T1000 (cell line): ENCODE measurements at places on chromosomes 7 and 10.
A peak's percentile ranks its signal among the peaks of the same experiment; 100 is the strongest.

- DNase-seq: no peak
Observed at GRCh38 chr7:36082216-36082615, 70.8 kb upstream of the EEPD1 start.

GRCh38 chr7:48305661-48306060 is 134.4 kb downstream of the ABCA13 start:
- DNase-seq: no peak

DNA sequence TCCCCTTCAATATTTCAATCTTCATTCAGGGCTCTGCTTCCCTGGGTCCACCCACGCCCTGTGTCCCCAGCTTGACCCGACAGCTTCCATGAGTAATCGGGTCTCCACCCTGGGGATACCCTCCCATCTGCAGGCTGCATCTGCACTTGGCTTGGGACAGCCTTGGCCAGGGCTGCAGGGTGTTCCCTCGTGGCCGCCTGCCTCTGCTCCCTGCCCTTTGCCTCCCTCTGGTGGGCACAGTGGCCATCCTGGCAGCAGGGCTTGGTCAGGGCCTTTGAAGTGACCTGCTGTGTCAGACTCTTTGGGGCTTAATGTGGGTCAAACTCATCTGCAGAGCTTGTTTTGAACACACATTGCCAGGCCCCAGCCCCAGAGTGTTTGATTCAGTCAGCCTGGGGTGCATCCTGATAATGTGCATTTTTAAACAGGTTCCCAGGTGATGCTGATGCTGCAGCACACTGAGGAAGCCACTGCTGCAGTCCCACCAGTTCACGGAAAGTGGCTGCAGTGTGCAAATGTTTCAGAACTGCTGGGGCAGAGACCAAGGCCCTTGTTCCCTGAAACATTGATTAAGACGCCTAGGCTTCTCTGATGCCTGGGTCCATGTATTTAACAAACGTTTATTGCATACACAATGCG is 80.7 kb upstream of the SEC61G start:
- DNase-seq: peak; percentile 46

DNA sequence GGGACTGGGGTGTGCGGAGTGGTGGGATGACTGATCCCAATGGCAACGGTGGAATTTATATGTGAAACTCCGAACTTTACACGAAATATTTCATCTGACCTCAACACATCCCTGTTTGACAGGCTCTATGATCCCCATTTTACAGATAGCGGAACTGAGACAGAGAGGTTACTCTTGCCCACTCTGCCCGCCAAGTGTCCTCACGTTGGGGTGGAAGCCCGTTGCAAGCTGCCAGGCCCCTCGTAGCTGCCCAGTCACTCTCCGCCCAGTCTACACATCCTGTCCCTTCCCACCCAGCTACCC is 397 bp upstream of the NFE2L3 start:
- no peak for DNase-seq

- no peak for DNase-seq
Observed at GRCh38 chr7:149817836-149818535, 20.2 kb upstream of the ZNF862 start.

GRCh38 chr7:134186027-134186426 is 58.9 kb downstream of the LRGUK start:
- no peak for DNase-seq

DNA sequence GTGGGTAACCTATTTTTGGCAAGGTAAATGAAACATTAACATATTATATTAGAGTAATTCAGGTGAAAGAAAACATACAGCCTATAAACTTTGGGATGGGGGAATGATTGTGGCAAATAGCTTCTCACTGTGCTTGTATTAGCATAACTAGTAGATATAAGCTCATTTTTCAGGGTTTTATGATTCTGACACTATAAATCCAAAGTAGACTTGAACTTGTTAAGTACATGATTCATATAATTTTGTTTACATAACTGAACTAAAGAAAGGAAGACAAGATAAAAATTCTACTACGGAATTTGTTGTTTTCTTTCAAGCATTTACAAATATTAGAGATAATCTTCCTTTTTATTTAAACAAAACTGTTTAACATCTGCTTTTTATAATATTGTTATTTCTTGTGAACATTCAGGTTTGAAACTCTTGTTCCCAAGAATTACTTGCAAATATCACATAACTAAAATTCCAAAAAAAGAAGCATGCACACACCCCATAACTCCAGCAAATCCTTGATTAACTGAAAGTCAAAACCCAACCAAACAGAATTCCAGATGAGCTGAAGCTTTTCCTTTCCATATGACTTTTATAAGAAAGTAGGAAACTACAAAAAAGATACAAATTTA is 142.3 kb downstream of the JAZF1 start:
- DNase-seq: no peak
